Fibroblast of upper back skin (primary cell): ENCODE measurements at places on chromosomes 16 and 17.

GRCh38 chr17:7580604-7581575 lies 1.5 kb downstream of the CD68 start:
- DNase-seq = no peak

- DNase-seq = no peak
These were observed 3.8 kb upstream of the ACTG1 start for GRCh38 chr17:81516439-81516838.

DNA sequence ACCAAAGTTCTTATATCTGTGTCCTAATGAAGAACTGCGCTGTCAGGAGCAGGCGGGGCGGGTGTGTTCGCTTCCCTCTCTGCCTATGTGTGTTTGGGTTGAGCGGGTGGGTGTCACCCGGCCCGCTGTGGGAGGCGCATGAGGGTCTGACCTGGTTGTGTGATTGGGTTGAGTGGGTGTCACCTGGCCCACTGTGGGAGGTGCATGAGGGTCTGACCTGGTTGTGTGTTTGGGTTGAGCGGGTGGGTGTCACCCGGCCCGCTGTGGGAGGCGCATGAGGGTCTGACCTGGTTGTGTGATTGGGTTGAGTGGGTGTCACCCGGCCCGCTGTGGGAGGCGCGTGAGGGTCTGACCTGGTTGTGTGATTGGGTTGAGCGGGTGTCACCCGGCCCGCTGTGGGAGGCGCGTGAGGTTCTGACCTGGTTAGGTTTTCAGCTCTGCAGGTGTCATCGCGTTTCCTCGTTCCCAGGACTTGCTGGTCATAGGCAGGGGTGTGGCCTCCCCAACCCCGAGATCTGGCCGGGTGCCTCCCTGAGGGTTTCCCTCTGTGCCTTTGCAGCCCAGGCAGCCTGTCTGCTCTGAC lies 69.6 kb upstream of the ZNF750 start:
- no peak for DNase-seq

- DNase-seq = peak; percentile 56
These were observed 64.1 kb upstream of the CACNG4 start for GRCh38 chr17:66900126-66901010.

GRCh38 chr17:5699814-5700213 lies 115.5 kb upstream of the NLRP1 start:
- DNase-seq = no peak

DNA sequence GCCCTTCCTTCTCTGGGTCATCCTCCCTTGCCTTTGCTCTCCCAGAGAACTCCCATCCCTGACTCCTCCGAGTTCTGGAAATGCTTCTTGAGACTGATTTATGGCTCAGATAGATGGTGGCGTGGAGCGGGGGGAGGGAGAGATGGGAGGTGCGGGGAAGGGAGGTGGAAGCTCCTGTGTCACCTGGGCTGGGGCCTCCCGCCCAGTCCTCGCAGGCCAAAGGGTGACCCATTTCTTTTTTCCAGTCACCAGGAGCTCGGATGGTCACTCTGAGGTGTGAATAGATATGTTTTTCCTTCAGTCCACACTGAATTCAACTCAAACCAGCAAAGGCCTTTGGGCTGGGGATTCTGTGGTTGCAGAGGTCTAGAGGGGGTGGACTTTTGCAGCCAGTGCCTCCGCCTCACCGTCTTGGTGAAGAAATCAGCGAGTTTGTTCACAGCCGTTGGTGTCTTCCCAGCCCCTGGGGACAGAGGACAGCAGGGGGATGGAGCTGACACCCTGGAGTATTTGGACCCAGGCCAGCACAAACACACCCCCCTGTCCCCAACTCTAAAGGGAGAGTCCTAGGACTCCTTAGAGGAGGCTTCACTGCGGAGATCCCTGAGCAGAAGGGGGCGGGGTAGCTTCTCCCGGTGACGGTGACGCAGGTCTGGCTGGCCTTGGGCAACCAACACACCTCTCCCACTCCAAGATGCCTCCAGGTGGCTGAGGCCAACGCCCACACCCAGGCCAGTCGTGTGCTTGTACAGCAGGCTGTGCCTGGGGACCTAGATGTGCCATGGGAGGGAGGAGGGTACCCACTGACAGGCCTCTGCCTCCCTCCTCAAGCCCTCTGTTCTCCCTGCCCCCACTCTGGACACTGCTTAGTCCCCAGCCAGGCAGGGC lies 80.6 kb downstream of the AMFR start:
- DNase-seq = no peak
